Caco-2 (cell line): ENCODE measurements at places on chromosomes 4 and X.

GRCh38 chrX:40470830-40471429, 109.8 kb upstream of the ATP6AP2 start:
- no peak for DNase-seq

GRCh38 chrX:42530027-42530426, 247.9 kb downstream of the PPP1R2C start:
- DNase-seq, result no peak

DNA sequence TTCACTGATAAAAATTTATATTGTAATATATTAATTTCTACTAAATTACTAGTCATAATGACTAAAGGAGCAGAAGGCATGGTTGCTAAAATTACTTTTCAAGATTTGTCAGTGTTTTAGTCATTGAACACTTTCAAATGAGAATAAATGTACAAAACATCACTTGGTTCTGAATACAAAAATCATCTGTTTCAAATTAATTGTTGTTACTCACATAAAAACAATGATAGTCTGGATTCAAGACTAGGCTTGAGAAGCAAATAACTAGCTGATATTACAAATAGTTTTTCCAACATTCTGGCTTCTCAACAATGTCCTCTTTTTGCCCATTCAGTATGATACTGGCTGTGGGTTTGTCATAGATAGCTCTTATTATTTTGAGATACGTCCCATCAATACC, 112.5 kb downstream of the ANAPC10 start:
- no peak for DNase-seq

DNA sequence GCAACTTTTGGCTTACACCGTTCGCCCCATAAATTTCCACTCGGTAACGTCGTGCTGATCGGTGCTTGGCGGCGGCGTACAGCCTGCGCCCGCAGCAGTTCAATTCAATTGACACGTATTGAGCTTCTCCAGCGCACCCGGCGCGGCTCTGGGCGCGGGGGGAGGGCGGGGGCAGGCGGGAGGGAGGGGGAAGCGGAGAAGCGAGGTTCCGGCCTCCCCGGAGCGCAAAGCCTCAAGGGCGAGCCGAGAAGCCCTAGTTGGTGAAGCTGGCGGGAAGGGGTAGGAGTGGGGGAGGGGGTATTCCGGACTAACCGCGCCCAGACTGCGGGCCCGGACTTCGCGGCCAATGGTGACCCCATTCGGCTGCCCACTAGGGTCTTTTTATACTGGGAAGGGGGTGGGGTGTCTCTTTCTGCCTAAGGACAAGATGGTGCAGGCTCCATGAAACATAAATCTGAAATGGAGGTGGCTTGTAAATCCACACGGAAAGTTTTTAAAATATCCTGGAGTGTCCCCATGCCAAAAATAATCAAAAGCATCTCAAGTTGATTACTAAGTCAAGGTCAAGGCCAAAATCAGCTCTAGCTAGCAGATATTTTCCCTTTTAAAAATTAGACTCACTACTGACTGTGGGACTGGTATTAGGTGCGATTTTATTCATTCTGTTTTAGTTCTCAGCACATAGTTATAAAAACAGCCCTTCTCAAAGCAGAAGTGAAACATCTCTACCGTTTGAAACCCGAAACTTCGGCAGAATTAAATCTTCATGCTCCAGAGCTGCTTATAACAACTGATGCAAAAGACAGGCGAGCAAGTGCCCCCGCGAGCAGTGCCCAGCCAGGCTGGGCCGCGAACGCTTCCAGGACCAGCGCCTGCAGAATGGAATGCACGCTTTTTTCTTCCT, 1.5 kb upstream of the BCOR start:
- DNase-seq, result peak; percentile 28

- no peak for DNase-seq
Observed at GRCh38 chrX:114581528-114582263, 2.2 kb upstream of the HTR2C start.

DNA sequence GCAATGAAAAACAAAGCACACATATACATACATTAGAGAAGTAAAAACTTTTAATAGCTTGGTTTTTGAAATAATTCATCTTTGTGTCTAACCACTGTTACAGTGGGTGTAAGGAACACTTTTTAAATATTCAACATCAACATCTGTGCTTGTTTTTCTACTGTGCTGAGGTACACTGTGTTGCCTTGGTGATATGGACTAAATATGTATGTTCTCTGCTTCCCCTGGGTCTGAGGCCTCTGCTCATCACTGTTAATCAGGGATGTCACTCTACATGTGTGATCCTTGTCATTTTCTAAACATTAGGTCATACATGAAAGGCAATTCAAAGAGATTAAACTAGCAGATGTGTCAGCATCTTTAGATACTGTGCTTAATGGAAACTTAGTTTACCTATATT, 10.9 kb downstream of the MCTS1 start:
- DNase-seq, result no peak

DNA sequence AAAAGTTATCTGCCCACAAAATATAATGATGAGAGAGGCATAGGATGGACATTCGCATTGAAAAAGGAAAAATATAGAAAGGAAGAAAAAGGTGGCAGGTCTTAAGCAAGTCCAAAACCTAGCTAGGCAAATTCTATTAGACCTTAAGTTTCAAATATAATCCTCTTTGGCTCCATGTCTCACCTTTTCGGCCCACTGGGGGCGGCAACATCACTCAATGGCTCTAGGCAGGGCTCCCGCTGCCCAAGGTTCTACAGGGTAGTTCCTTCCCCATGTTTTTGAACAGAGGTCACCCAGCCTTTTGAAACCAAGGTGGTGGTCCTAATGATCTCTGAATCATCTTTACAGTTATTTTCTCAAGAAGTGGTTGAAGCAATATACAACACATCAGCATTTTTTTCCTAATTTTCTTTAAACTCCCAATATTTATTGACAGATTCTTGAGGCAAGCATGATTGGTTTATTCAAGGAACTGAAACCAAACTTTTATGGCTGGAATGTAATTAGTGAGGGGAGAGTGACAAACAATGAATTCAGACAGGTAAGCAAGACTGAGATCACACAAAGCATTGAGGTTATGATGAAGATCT, 309.4 kb downstream of the ANTXR2 start:
- no peak for DNase-seq

- no peak for DNase-seq
Observed at GRCh38 chr4:140579278-140579677, 10.5 kb upstream of the UCP1 start.

GRCh38 chr4:178577933-178578332, 1135.7 kb upstream of the AGA start:
- peak; percentile 3 for DNase-seq

GRCh38 chrX:124194199-124194598, 138.3 kb upstream of the TEX13D start:
- no peak for DNase-seq

GRCh38 chrX:116449156-116449555, 12.8 kb downstream of the SLC6A14 start:
- no peak for DNase-seq

DNA sequence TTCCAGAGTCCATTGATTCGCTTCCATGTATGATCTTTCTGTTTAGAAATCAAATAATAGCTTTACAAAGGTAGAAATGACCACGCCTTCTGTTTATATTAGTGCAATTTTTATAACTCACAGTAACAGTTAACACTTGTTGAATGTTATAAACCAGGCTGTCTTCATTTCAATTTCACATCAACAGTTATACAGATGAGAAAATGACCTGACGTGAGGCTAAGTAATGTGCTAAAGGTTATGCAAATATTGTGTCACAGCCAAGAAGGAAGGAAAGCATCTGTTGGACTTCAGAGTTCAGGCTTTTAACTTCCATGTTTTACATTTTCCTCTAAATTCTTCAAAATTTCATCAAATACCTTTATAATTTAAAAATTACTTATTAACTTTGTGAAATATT, 13.9 kb downstream of the CASP3 start:
- DNase-seq, result no peak

GRCh38 chr4:65670331-65671031, at the start of gene EPHA5:
Gene EPHA5 (minus strand): TSS chr4:65670489. CDS start chr4:65669742, 747 bp downstream.
- DNase-seq, result peak; percentile 55

- no peak for DNase-seq
Observed at GRCh38 chrX:148670277-148670676, 169.9 kb downstream of the AFF2 start.

DNA sequence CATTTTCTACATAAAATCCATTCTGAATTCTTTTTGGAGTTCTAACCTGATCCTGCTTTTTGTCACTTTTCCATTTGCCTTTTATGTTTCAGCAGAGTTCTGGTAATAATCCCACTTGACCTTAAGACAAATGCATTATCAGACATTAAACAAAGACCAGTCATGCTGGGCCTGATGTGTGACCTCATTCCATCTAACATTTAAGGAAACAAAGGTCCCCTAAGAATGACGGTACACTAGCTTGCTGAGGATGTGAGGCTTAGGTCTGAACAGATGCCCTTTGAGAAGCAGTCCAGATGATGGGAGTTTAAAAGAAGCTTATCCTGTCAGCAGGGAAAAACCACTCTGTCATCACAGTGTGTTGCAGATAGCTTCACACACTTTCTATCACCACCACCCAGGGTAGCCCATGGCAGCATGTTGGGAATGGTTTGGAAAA, 38.1 kb upstream of the PDE5A start:
- DNase-seq, result no peak

- DNase-seq, result no peak
Observed at GRCh38 chr4:114343015-114343414, 255.6 kb upstream of the UGT8 start.

DNA sequence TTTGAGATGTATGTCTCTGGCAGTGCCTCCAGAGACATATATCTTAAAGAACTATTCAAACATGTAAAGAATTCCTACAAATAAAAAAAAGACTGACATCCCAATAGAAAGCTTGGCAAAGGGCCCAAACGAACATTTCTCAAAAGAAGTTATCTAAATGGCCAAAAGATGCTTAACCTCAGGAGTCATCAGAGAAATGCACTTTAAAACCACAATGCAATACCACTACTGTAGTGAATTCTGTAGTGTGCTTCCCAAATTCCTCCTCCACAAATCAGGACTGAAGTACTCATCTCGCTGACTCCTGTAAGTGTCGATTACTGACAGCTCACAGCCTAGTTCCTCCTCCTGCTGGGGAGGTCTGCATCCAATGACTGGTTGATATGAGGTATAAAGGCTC, 129.0 kb upstream of the MAMLD1 start:
- no peak for DNase-seq

DNA sequence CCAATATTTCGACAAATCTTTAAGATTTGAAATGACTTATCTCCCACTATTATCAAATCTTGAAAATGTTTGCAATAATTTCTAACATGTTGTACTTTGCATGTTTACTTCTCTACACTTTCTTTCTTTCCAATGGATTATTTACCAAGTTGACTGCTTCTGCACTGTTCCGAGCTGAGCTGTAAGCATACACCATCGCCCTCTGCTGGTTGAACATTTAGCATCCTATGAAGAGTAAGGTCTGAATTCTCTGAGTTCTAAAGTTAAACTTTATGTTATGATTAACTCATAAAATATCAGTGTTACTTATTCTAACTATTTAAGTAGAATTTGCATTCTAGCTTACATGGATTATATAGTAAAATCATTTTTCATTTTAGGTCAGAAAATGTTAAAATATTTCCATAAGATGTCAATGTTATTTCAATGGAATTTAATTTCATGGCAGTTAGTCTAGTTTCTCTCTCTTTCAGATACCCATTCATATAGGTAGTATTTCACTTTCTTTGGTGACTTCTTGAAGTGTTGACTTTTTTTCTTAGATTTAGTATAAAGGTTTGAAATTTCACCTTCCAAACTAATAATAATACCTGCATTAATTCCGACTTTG, 137.4 kb downstream of the DKK2 start:
- DNase-seq, result peak; percentile 38

- DNase-seq, result no peak
Observed at GRCh38 chrX:18596096-18596495, 75.8 kb downstream of the RS1 start.

DNA sequence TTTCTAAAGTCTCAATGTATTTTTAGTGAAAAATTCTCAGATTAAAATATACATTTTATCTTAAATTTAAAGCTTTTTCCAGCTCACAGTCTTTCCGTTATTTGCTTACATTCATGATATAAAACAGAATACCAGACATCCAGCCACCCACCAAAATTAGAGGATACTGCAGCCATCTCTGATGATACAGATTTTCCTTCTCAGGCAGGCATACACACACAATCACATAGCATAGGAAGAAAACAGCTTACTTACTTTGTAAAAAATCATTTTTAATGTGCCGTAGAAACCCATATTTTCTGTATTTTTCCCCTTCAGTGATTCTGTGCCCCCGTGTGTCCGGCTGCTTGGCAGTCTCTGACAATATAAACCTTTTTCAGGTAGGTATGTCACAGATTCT, 183.7 kb downstream of the FBXW7 start:
- DNase-seq, result no peak

DNA sequence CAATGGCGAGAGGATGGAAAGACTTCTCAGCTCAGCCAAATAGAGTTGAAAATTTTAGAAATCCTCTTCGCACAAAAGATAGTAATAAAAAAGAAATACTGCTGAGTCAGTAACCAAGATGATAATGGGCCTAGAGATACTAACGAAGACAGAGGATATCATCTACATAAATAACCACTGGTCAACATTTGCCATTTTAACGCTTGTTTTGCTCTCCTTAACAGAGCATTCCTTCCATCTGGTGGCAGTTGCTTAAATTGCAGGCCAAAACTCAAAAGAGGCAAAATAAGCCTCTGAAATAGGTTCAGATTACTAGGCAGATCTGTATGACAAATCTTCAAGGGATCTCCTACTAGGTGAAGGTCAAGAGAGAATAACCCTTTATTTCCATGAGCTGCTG, 51.7 kb upstream of the MCF2 start:
- DNase-seq, result peak; percentile 10

- no peak for DNase-seq
Observed at GRCh38 chr4:161382655-161383054, 781.1 kb downstream of the FSTL5 start.

- peak; percentile 90 for DNase-seq
Observed at GRCh38 chr4:151325111-151325948, at the start of gene SH3D19. Gene SH3D19 (minus strand): TSS chr4:151325605. CDS start chr4:151325352, 253 bp downstream.

DNA sequence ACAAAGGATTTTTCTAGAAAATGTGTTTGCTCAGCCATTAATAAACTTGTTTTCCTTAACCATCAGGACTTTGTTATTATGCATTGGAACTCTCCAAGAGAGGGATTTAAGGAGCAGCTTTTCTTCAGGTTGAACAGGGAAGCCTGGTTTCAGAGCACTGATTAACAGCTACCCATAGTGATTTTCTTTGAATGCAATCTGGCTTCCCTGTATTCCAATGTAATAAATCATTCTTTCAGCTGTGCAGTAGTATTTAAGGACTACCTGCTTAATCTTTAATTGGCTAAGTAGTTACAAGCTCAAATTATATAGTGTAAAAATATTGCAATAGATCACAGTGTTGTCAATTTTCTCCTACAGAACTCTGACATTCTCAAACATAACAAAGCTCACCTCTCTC, 77.5 kb downstream of the TMEM156 start:
- no peak for DNase-seq
